ENCODE measurements at places on chromosomes 13 and 19. TPM values are rescaled to one million over a fixed set of nuclear protein-coding genes. Genes with fewer than 3 reads are reported as not detected.

DNA sequence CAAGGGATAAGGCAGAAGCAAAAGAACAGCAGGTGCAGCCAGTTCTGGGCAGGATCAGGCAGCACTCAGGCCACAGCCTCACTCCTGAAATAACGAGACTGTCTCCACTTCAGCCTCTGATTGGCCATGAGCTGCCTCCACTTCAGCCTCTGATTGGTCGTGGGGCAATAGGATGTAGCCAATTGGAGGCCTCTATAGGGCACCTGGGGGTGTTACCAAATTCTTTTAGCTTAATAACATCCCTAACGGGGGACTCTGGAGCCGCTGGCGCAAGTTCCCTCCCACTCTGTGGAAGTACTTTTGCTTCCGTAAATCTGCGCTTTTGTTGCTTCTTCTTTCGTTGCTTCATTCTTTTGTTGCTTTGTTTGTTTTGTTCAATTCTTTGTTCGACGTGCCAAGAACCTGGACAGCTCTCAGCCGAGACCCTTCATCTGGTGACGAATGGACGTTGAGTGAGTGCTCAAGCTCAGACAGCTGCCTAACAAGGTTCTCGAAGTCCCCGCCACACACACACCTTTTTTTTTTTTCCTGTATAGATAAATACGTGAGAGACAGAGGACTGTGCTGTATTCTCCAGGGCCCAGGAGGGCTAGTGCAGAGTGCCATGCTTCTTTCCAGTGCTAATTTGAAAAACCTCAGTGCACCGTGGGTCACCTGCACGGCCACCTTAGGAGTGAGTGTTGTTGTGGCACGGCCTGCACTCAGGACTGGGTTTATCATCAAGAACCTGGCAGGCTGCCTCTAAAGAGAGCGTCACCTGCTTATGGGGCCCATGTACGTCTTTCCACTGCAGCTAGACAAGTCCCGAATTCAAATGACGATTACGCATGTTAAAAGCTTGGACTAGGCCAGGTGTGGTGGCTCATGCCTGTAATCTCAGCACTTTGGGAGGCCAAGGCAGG is 32.0 kb upstream of the TUBGCP3 start:
- no peak for DNase-seq

- no peak for DNase-seq
Observed at GRCh38 chr13:103539265-103539664, 473.0 kb upstream of the SLC10A2 start.

DNA sequence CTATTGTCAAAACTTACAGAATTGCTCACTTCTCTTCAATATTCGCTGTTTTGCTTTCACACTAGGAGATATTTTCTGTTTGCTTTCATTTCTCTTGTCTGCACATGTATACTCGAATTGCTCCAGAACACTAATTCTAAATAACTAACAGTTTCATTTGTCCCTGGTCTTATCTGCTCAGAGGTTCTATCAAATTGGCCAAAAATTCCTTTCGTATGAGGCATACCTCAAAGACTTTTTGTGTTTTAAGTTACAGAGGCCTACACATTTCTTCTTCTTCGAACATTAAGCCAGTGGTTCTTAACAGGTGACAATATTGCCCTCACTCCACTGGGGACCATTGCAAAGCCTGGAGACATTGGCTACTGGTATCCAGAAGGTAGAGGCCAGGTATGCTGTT is 1314.6 kb downstream of the EFNB2 start:
- DNase-seq, result no peak

CCDC61 gene
- total RNA-seq, result 27.0 TPM

Data from activated CD4-positive, alpha-beta T cell treated with anti-CD3 and anti-CD28 coated beads, Interleukin-2, amount 10 ng/mL, durations not matched to agents 7 days and 5 days (primary cell).